ENCODE measurements at places on chromosomes 6 and 20.

DNA sequence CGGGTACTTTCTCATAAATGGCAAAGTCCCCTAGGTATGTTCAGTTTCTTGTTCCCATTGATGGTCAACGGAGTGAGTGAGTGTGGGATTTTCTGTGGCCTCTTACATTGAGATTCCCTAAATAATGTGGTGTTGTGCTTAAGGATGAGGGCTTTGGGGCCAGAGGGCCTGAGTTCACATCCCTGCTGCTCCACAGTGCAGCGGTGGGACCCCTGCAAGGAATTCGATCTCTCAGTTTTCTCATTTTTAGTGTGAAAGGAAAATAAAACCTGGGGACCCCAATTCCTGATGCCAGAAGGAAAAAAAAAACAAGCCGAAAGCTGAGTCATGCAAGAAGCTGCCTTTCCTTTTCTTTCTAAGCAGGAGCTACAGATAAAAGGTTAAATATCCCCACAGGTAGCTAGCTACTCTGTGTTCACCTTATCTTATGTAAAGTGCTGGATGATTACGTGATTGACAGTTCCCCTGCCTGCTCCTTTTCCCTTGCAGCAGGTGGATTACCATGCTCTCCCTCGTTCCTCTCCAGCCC is 120.2 kb upstream of the CLDN20 start:
- DNase-seq: no peak

GRCh38 chr20:5550733-5551529 is 199.3 kb upstream of the SHLD1 start:
- DNase-seq: no peak

DNA sequence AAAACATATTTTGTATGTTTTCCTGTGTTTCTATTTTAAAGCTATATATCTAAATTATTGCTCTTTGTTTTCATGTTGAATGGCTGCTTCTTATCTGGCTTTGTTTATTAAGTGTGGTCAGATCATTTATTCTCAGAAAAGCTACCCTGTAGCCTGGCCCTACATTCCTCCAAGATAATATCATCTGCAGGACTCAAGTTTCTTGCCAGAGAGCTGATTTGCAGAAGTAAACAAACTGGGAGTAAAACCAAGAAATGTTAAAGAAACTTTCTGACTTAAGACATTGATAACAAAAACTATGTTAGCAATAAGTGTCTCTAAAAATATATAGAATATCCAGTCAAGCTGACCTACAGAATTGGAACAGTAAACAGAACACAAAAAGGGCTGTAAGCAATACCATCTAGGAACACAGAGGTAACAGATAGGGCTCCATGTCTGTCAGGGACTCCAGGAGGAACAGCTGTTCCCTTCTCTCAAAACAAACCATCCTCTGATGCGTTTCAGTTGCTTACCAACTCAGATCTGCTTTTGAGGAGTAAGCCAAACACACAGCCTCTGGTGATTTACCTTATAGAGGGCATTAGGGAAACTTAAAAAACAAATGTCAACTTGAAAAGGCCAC is 17.5 kb upstream of the CEP85L start:
- DNase-seq: no peak

DNA sequence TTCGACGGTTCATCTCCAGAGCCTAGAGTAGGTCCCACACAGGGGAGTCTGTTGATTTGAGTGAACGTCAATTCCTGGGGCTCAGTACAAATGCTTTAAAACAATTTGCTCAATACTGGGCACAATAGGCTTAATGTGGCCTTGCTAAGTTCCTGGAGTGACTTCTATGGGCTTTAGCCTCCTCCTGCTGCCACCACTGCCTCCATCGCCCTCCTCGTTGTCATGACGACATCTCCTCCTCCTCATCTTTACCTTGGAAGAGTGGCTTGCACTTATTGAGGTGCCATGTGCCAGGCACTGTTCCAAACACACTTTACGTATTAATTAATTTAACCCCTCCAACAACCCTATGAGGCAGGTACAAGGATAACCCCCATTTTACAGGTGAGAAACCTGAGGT is 11.8 kb upstream of the ZMYND8 start:
- DNase-seq: no peak

- no peak for DNase-seq
These were observed 40.2 kb upstream of the INSM1 start for GRCh38 chr20:20327746-20328145.

- no peak for DNase-seq
These were observed 145.6 kb downstream of the GJA10 start for GRCh38 chr6:90039911-90040310.

DNA sequence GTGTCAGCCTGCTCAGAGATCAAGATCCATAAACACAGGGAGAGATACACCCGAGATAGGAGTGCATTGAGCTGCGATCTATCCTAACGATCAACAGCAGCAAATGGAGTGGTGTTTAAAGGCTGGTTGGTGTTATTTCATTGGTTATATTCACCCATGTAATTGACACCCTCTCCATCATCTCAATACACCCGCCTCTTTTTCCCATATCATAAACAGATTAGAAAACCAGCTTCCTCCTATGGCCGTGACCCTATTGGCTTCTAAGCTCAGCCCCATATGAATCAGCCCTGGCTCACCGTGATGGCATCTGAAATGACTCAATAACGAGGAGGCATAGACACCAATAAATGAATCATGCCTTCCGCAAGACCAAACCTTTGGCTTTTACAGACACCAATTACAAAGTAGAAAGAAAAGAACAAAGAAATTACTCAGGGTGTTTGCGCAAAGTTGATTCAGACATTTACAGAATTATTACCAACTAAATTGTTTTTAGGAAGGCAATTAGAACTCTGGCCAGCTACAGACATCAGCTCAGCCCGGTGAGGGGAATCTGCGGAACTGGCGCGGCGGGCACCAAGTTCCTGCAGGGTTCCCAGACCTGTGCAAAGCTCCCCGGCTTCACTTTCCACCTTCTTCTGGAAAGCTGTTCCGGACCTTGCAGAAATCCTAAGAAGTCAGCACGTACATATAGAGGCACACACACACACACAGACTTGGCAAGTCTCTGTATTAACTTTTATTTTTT is 11.5 kb downstream of the PMEPA1 start:
- DNase-seq: no peak

- no peak for DNase-seq
These were observed 48.2 kb downstream of the FRK start for GRCh38 chr6:116012471-116012949.

DNA sequence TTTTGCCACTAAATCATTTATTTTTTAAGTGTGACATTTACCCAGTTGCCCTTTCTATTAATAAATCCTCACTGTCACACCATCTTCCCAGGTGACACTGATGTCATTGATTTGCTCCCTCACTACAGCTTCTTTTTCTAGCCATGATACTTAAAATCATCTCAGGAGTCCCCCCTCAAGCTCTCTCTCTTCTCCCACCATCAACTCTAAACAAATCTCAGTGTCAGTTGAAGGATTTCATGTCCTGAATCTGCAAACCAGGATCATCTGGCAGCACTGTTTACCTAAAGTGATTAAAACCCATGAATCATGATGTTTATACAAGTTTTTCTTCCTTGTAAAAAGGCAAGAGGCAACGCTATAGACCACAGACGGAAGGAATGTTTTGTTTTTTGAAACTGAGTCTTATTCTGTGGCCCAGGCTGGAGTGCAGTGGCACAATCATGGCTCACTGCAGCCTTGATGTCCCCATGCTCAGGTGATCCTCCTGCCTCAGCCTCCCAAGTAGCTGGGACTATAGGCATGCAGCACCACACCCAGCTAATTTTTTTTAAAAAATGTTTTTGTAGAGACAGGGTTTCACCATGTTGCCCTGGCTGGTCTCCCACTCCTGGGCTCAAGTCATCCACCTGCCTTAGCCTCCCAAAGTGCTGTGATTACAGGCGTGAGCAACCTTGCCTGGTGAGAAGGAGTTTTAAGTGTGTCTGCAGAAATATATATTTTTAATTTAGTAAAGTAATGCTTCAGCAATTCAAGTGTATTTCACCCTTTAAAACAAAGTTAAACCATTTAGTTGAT is 30.1 kb upstream of the SH3BGRL2 start:
- no peak for DNase-seq

- no peak for DNase-seq
These were observed 39.5 kb downstream of the MTFR2 start for GRCh38 chr6:136210398-136211165.

GRCh38 chr6:156359912-156360311 is 417.3 kb upstream of the ARID1B start:
- no peak for DNase-seq

DNA sequence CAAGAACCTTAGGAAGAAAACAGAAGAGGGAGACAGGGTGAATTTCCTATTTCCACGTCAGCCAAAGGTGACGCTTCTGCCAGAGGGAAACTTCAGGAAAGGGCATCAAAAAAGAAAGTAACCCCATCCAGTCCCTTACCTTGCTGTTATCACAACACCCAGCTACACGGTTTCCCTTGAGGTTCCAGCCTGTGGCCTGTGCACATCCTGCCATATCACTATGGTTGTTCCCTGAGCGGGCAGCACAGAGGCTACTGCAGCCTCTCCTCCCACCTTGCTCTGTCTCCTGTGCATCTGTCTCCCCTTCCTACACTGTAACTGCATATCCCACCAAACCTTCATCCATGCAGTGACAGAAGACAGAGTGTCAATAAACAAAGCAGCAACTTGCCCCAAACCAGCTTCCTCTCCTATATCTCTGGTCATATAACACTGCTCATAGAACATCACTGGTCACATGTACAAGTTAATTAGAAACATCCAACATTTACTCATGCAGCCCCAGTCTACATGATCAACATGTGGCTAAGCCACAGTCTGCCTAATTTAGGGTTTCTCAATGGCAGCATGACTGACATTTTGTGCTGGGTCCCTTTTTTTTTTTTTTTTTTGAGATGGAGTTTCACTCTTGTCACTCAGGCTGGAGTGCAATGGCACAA is 54.7 kb downstream of the GFOD1 start:
- DNase-seq: no peak

DNA sequence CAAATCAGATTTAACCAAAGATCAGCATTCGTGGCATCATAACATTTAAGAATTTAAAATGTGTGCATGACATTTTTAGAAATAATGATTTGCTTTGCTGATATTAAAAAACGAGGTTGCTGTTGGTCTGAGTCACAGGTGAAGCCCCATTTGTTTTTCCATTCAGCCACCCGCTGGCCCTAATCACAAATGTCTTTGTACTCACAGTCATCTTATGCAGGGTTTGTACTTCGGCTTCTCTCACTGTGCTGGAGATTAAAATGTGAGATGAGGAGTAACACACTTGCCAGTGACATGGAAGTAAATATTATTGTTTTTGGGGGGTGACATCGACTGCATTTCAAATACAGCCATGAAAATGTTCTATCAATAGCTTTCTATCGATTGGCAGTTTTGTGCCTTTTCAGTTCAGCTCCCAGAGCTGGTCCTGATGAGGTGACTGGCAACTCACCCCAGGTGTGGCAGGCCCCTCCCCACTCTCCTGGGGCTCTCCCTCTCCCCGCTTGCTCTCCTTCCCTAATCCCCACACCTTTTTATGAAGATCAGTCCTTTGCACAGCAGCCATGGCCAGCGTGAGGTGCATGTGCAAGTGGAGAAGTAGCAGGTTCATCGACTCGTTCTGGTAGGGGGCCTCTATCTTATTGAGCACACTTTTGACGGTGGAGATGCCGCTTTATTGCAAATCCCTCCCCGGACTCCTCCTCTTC is 58.8 kb upstream of the FUCA2 start:
- DNase-seq: no peak

- DNase-seq: no peak
These were observed 36.8 kb upstream of the RNF24 start for GRCh38 chr20:4052139-4052480.

- DNase-seq: no peak
These were observed 291.5 kb upstream of the MANEA start for GRCh38 chr6:95285881-95286280.

GRCh38 chr6:136464874-136465273 is 85.3 kb downstream of the MAP7 start:
- DNase-seq: no peak

- DNase-seq: no peak
These were observed 106.4 kb downstream of the RALGAPA2 start for GRCh38 chr20:20606050-20606449.

DNA sequence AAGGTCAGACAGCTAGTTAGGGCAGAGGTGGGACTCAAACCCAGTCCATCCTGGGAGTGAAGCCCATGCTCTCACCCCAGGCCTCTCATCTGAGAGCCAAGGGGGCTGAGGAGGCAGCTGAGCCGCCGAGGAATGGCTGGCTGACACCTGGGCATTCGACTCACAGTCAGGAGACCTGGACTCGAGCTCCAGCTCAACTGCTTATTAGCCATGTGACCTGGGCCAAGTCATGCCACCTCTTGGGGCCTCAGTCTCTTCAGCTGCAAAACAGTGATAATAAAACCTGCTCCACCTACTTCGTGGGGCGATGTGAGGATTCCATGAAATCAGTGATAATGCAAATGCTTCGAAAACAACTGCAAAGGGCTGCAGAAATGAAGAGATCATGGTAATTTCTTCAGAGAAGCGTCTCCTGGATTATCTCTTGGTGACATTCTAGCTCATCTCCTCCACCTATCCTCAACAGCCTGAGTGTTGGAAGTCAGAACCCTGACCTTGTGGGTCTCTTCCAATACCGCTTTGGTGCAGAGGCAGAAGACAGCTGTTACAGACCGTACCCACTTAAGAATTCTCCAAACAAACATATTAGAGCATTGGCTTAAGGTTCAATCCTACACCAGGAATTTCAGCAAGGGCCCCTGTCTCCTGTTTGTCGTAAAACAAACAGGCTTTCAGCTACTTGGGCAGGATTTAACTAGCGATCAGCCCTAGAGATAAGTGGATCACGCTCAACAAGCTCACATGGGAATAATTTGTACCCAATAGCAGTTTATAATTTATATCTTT is 60.0 kb upstream of the PIM1 start:
- DNase-seq: no peak

DNA sequence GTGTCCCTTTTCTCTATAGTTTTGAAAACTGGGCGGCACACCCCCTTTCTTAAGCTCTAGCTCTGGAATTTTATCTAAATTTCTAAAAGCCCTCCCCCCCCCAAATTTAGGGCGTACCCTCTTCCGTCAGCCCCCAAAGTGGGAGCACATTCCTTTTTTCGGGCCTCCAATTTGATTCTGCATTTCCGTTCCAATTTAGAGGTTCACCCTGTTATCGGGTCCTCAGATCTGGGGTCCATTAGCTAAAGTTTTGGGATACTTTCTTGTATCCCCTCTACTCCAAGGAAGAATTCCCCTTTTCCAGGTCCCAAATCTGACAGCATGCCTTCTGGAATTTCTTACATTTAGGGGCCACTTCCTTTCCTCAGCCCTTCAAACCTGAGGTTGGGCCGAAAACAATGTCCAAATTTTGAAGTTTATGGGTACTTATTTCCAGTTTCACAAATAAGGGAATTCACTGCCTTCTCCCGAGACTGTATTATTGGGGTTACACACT is 796 bp downstream of the PHF20 start:
- no peak for DNase-seq

Data from heart left ventricle (tissue), 16 donors.